Activated naive CD8-positive, alpha-beta T cell treated with anti-CD3 and anti-CD28 coated beads, Interleukin-2, amount 10 ng/mL, durations not matched to agents 7 days and 5 days (primary cell): ENCODE measurements at places on chromosomes 3 and 15. TPM values are rescaled to one million over a fixed set of nuclear protein-coding genes. Genes with fewer than 3 reads are reported as not detected.

DNA sequence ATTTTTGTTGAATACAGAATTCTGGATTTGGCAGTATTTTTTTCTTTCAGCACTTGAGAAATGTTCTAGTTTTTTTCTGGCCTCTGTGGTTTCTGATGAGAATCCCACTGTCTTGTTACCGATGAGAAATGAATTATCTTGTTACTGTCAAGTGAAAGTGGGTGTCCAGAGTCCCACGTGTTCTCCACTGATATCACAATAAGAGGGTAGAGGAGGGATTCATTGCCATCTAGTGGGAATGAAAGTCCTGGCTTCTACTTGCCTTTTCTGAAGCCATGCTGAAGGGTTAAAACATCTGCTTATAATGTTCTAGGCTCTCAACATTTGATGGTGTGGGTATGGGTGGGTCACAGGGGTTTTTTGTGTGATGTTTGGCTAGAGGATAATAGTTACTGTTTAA lies 66.1 kb downstream of the SEC22A start:
- no peaks in the 10 kb centered on the region for H3K4me1 ChIP-seq
- no peak for DNase-seq
- no peak overlapping the region for H3K4me3 ChIP-seq

GRCh38 chr15:31215490-31216214 lies 111.0 kb upstream of the KLF13 start:
- peak; percentile 92 for DNase-seq
- H3K27ac ChIP-seq: peak overlapping the region; percentile 96
- H3K27me3 ChIP-seq: peaks cover 3% of the 10 kb centered on the region
- H3K4me3 ChIP-seq: peak overlapping the region; percentile 72

DNA sequence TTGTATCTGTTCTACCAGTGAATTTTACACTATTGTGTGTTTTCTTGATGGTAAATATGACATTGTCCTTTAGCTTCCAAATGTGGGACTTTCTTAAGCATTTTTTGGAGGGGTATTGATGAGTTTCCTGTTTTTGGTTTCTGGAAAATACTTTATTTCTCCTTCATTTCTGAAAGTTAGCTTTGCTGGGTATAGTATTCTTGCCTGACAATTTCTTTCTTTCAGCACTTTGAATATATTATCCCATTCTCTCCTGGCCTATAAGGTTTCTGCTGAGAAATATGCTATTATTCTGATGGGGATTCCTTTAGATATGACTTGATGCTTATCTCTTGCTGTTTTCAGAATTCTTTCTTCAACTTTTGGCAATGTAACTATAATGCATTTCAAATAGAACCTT lies 15.4 kb upstream of the ATP2C1 start:
- H3K36me3 ChIP-seq: no peaks in the 10 kb centered on the region
- peaks cover 14% of the 10 kb centered on the region for H3K27me3 ChIP-seq
- H3K27ac ChIP-seq: no peak overlapping the region
- no peak overlapping the region for H3K4me3 ChIP-seq

GRCh38 chr3:195889870-195890295 lies 18.5 kb downstream of the TNK2 start:
- no peak for DNase-seq
- H3K27ac ChIP-seq: no peak overlapping the region
- no peaks in the 10 kb centered on the region for H3K27me3 ChIP-seq
- peaks cover 10% of the 10 kb centered on the region for H3K4me1 ChIP-seq

DNA sequence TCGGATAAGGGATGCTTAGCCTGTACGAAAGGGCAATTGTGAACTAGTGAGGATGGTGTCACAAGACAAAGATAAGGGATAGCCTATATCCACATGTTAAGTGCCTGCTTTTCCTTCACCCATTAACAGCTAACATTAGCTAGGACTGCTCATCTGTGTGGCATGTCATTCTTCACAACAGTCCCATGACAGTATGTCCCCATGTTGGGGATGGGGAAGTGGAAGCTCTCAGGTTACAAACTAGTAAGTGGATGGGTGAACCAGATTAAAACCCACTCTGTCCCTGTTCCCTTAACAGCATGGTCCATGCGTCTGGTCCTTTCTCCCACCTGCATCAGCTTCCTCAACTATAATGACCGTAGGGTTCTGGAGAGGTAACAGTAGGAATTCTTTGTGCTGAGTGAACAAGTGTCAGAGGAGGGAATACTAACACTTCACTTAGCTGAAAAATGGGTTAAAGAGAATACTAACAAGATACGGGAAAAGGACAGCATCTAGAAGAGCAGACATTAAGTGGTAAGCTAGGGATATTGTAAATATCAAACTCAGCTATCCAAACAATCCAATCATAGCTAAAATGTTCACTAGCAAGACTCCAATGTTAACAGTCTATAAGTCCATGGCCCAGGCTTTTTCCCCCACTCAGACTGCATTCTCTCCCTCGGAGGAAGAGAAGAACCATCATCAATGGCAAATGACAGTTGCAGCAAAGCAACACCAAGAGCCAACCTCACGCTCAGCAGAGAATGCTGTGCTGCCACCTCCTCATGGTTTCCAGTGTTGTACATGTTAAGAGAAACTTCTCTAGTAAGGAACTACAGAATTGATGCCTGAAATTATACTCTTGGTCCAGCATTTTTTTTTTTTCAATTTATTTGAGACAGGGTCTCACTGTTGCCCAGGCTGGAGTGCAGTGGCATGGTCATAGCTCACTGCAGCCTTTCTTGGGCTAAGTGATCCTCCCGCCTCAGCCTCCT lies 5.0 kb downstream of the RPLP1 start:
- DNase-seq: no peak
- no peak overlapping the region for H3K27ac ChIP-seq
- H3K4me3 ChIP-seq: no peak overlapping the region
- peaks cover 30% of the 10 kb centered on the region for H3K4me1 ChIP-seq

GRCh38 chr3:115348951-115349745 lies 202.1 kb upstream of the ZBTB20 start:
- H3K4me3 ChIP-seq: no peak overlapping the region
- DNase-seq: no peak
- H3K27me3 ChIP-seq: peaks cover 3% of the 10 kb centered on the region
- H3K27ac ChIP-seq: no peak overlapping the region
- H3K36me3 ChIP-seq: no peaks in the 10 kb centered on the region

GRCh38 chr3:26308454-26308853 lies 314.1 kb upstream of the LRRC3B start:
- H3K36me3 ChIP-seq: no peaks in the 10 kb centered on the region
- H3K27me3 ChIP-seq: no peaks in the 10 kb centered on the region
- no peak for DNase-seq

Gene TERC
- total RNA-seq: 7.3 TPM

Gene LRRIQ4
- 0.22 TPM for total RNA-seq

Gene ZNF774
- total RNA-seq: 1.6 TPM

Gene EBLN2
- total RNA-seq: 6.3 TPM

Gene FGF7
- total RNA-seq: not detected
